Activated naive CD8-positive, alpha-beta T cell treated with anti-CD3 and anti-CD28 coated beads, Interleukin-2, amount 50 U/mL, for 16 hours (primary cell): ENCODE measurements at places on chromosomes 5 and 9.

DNA sequence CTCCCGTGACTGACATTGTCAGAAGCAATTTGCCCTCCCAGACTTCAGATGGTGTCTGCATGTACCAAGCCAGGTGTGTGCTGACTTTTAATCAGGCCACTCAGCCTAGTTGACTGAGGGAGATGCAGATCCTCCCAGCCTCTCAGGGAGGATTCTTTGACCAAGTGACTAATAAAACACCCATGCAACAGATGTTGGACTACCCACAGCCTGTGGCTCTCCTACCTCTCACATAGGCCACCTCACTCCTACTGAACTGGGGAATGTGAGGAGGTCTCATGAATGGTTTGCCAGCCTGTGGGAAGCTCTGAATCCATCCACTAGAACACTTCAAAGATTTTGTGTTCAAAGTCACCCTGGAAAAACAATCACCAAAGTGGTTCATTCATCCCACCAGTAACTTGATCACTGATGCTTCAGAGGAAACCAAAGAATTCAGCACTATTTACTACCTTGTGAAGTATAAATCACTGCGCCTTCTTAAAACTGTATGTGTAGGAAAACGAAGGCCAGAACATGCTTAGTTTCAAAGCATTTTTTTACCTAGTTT, 80.1 kb downstream of the ESM1 start:
- no peak for DNase-seq

DNA sequence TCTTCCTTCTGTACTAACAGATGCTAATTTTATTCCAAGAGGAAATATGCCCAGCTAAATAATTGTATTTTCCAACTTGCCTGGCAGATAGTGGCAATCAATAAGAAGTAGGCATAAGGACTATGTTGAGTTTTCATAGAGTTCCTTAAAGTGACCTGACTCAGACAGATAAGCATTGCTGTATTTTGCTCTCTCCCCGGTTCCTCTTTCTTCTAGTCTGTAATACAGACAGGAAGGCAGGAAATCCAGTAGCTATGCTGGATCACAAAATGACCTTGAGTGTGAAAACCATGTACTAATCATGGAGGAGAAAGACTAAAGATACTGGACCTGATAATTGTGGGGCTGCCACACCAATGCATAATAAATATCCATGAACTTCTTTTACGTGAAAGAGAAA, 701.7 kb downstream of the CETN3 start:
- no peak for DNase-seq

DNA sequence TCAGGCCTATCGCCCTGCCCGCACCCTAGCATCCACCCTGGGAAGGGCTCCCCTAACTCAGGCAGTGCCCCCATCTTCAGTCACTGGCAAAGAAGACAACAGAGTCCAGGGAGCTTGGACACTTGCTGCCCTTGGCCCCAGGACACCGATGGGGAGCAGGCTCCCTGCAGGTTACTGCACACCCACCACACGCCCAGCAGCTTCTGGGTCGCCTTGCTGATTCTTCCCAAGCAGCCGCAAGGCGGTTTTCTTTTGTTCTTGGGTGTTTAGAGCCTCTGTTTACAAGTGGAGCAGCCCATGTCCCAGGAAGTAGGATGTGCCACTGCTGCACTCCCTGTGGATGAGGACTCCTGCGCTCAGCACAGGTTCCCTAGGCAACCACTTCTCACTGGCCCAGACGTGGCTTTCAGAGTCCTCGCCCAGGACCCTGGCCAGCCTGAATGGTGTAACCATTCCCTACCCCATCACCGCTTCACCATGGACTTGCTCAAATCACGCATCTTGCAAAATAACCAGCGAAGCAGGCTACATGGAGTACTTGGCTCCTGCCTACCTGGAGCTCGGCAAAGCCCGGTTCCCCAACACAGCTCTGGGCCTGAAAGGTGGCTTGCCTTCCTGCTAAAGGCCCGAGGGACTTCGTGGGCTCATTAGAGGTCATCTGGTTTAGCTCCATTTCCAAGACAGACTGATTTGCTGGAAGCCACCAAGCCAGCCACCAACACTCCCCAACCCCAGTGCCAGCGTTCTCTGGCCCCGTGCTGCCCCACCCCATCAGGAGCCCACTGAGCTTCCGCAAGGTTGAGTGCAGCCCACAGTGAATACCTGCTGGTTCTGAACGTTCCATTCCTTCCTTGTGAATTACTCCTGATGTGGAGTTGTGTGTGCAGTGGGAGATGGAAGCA, 60.0 kb downstream of the PSMB7 start:
- no peak for DNase-seq

GRCh38 chr5:135833961-135834638, 363 bp upstream of the SLC25A48 start:
- no peak for DNase-seq

DNA sequence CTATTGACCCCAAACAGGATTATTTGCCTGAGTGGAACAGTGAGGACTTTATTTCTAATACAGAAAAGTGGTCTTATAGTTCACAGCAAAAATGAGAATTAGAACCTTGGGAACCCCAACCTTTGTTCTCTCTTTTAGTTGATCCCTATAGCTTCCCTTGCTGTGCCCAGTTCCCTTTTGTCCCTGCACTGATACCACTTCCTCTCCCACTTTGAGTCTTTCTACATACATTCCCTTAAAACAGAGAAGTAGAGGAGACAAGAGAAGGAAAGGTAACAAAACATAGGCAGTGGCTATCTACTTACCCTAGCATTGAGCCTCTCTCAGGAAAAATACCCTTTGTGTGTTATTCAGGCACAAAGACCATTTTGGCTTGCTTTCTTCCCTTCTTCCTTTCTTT, 246.4 kb downstream of the FAM114A2 start:
- DNase-seq = no peak

DNA sequence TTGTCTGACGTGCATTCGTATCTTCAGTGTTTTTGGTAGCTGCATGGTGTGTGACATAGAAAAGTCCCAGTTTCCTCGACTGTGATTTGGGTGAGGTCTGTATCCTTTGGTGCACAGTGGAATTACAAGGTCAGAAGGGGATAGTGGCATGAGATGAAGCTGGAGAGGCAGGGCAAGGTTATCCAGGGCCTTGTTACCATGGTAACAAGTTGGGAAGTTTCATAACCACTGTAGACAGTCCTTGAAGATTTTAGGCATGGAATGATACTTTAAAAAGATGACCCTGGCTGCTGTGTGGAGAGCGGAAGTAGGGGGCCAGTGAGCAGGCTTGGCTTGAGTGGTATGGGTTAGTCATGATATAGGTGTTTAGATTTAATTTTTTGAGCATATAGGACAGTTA, 11.9 kb downstream of the EHMT1 start:
- DNase-seq = no peak

DNA sequence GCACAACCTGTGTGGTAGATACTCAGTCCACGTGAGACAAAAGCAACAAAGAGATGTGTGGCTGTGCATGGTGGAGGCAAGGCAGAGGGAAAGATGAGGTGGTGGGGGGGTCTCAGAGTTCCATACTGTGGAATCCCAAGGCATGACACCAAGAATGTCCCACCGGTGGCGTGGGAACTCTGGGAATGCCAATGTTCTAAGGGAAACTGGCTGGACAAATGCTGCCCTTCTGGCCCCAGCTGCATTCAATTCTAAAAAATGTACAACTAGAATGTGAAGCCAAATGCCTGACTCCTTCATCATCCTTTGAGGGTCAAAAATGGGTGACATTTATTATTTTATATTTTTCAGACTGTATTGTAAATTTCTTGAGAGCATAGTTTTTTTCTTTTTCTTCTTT, 58.2 kb upstream of the EQTN start:
- no peak for DNase-seq

- no peak for DNase-seq
Observed at GRCh38 chr5:32572778-32573480, 12.4 kb upstream of the SUB1 start.

DNA sequence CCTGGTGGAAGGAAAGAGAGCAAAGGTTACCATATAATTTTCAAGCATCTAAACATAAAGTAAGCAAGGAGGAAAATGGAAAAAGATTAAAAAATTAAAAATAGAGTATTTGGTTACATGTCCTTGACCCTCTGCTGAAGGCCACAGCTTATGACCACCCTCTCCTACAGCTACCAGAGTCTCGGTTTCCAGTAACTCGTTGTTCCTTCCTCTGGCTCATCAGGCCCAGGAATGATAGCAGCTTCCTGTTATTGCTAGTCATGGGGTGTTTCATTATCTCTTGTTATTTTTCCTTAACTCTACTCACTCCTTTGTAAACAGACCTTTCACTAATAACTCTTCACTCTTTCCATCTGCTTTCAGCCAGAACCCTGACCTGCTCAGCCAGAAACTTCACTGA, 102.2 kb downstream of the YTHDC2 start:
- no peak for DNase-seq

DNA sequence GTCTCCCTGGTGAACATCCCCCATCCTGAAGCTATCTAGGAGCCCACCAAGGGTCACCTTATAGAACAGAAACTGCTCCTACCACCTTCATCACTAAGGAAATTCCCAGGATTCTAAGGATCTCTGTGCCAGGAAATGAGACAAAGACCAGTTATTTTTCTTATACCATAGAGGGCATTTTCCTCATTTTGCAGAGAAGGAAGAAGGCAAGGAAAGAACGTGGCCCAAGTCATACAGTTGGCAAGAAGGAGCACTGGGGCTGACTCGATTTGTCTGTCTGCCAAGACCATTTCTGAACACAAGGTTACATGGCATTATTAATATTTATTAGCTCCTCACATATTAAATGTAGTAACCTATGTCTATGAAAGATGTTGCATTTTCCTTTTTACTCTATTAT, 49.6 kb upstream of the TNFSF15 start:
- no peak for DNase-seq

- DNase-seq = no peak
Observed at GRCh38 chr5:132334812-132335211, 34.7 kb upstream of the SLC22A5 start.

DNA sequence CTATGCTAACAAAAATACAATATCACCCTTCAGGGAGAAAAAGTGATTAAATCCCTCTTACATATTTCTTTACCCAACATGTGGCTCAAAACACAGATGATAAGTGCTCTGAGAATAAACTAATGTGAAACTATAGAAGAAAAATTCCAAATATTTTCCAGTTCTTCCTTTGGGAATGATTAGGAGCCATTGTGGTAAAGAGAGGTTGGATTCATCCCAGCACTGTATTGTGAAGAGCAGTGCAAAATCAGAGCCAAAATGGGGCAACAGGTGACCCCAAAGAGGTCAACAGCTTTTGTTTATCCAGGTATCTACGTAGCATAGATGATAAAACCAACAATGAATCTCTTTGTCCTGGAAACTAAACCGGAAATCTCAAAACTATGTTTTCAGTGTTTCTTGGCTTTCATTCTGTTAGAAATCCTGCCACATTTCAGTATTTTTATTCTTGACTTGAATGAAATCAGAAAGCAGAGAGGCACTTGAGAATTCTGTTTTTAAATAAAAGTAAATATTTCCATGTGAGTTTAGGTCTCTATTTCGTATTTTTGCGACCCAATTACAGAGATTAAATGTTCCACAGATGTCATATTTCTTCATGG, 120.4 kb upstream of the FST start:
- DNase-seq = no peak

DNA sequence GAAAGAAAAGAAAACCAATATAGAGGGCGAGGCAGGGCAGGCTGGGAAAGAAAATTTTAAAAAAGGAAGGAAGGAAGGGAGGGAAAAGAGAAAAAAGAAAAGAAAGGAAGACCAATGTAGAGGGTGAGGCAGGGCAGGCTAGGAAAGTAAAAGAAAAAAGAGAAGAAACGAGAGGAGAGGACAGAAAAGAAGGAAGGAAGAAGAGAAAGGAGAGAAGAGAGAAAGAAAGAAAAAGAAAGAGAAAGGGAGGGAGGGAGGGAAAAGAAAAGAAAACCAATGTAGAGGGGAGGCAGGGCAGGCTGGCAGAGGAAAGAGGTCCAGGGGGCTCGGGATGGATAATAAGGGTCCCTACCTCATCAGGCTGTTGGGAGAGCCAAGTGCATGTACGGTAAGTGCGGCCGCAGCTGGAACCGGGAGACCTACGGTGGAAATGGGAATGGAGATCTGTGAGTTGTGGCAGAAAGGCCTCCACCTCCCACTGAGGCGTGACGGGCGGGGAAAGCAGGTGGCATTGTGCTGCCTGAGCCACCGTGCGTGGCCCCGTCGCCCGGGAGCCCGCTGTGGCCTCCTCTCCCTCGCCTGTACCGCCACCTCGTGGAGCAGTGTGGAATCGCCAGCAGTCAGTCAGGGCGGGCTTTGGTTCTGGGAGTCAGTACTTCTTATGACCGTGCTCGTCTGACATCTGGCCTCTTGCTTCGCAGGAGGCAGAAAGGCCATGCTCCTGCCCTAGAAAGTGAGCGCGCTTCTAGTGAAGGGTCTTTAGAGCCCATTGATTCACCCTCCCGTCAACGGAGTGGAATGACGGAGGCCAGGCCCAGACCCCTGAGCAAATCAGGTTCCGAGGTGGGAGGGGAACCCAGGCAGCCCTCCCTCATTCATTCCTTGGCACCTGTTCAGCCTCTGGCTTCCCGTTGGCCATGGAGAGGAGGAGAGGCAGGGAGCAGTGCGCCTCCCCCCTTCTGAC, 10.4 kb upstream of the NHP2 start:
- DNase-seq = peak; percentile 90

GRCh38 chr9:128053560-128053959, 13.6 kb downstream of the NAIF1 start:
- no peak for DNase-seq
